ENCODE measurements at places on chromosomes 2 and 18.

DNA sequence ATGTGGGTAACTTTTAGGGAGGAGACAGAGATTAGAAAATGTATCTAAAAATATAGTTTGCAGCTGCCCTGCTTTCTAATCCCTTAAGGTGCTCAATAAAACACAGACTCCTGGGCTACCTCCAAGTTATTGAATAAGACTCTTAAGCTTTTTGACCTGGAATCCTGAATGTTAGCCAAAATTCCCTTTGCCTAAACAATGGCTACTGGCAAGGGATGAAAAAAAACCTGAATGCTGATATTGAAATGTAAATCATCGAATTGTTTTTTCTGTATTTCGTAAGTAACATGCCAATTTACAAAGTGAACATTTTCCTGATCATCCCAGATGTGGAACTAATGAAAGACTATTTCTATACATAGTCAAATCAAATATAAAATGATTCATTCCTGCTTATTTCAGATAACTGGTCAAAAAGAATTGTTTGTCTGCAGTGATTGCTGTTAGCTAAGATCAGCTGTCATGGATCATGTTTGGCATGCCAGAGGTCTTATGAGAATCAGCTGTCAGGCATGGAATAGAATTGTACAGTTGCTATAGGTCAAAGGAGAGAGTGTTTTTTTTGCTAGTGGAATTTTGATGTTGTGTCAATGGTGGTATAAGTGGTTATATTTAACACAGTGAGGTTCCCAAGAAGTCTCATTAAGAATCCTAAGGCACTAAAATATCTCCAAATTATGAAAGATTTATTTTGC, 363.6 kb upstream of the CWC22 start:
- DNase-seq = no peak

- no peak for DNase-seq
These were observed 401.9 kb downstream of the LRP1B start for GRCh38 chr2:141728886-141729285.

DNA sequence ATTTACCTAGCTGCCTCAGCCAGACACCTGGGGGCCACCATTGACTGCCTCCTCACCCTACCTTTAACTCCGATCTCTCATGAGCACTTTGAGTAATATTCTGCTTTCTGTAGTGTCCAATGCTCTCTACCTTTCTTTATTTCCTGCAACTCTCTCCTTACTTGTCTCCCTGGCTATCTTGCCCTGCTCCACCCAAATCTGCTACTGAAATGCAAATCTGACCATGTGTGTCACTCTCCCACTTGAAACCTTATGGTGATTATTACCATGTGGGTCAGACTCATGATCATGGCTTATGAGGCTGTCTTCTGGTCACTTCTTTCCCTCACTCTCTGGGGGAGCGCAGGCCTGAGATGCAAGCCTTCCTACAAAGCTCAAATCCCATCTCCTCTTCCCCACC, 83.3 kb downstream of the INSIG2 start:
- no peak for DNase-seq

DNA sequence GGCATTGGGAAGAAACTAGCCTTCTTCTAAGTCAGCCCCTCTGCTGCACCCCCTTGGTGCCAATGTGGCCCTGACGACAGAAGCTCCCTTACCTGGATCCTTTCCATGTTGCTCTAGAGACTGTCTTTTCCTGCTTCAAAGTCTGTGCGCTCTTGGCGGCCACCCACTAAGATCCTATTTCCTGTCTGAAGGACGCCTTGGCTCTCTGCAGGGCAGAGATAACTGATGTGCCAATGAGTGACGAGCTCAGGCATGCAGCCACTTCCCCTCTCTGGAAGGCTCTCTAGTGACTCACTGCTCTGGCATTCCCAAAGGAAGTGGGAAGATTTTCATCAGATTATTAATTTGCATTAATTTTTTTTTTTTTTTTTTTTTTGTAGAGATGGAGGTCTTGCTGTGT, 273.5 kb downstream of the CDH20 start:
- no peak for DNase-seq

DNA sequence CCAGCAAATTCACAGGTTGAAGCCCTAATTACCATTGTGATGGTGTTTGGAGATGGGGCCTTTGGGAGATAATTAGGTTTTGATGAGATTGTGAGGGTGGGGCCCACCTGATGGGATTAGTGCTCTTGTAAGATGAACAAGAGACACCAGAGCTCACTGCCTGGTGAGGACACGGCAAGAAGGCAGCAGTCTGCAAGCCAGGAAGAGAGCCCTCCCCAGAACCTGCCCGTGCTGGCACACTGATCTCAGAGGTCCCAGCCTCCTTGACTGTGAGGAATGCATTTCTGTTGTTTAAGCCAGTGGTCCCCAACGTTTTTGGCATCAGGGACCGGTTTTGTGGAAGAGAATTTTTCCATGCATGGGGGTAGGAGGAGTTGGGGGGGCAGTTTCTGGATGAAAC, 240.7 kb downstream of the KLHL29 start:
- DNase-seq = no peak

- DNase-seq = no peak
These were observed 25.4 kb downstream of the UBE2E3 start for GRCh38 chr2:181005809-181006208.

GRCh38 chr2:119718501-119719260, 39.7 kb downstream of the TMEM177 start:
- DNase-seq = no peak

GRCh38 chr2:44918095-44918775, 23.3 kb upstream of the SIX3 start:
- no peak for DNase-seq

- no peak for DNase-seq
These were observed 153.3 kb downstream of the METTL4 start for GRCh38 chr18:2417861-2418610.

DNA sequence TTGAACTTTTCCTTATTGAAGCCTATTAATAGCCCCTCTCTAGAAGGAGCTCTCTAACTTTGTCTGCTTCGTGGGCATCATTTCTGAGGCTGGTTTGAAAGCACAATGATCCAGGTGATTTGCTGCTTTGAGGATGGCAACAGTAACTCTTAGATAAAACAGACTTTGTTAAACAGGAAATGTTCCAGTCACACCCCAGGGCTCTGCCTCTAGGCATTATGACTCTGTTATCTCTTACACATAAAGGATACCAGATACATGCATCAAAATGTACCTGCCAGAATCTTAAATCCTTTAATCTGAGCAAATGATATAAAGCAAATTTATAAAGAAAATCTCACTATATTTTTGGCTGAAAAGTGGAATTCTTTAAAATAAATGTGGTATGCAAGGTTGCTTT, 52.3 kb downstream of the GAD1 start:
- no peak for DNase-seq

- peak; percentile 51 for DNase-seq
These were observed 319.9 kb upstream of the HS6ST1 start for GRCh38 chr2:128638341-128639119.

DNA sequence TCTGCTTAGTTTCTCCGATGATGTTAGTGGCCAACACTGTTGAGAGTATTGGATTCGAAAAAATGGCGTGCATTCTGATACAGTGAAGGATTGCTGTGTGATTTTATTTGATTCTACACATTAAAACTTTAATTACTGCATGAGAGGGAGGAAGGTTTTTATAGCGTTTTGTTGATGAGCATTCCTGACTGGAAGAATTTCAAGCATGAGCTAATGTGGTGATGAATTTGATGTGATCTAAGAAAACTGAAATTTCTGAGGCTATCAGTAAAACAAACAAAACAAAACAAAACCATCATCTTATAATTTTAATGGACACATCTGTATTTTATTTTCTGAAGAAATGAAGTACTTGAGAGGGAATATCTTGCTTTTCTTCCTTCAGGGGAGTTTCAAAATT, 59.6 kb downstream of the ITGB6 start:
- DNase-seq = no peak

DNA sequence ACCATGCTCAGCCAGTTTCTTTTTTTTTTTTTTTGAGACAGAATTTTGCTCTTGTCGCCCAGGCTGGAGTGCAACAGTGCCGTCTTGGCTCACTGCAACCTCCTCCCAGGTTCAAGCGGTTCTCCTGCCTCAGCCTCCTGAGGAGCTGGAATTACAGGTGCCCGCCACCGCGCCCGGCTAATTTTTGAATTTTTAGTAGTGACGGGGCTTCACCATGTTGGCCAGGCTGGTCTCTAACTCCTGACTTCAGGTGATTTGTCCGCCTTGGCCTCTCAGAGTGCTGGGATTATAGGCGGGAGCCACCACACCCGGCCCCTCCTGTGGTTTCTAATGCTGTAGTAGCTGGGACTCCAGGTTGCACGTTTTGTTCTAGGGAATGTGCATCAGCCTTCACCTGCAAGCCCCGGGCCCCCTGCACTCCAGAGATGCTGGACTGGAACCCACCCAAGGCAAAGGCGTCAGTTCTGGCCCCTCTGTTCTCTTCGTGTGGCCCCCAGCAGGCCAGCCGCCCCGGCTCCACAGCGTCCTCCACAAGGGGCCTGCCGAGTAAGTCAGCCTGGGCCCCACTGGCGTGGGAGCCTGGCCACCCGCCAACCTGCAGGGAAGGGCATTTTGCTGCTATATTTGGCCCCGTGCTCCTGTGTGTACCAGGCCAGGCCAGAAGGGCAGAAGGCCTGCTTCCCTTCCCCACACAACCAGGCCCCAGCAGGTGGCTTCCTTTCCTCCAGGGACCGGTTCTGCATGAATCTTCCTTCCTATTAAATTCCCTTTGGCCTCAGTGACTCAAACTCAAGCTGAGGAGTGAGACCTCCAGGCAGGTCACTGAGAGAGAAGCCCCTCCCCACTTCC, 25.7 kb upstream of the B3GNT7 start:
- DNase-seq = no peak

DNA sequence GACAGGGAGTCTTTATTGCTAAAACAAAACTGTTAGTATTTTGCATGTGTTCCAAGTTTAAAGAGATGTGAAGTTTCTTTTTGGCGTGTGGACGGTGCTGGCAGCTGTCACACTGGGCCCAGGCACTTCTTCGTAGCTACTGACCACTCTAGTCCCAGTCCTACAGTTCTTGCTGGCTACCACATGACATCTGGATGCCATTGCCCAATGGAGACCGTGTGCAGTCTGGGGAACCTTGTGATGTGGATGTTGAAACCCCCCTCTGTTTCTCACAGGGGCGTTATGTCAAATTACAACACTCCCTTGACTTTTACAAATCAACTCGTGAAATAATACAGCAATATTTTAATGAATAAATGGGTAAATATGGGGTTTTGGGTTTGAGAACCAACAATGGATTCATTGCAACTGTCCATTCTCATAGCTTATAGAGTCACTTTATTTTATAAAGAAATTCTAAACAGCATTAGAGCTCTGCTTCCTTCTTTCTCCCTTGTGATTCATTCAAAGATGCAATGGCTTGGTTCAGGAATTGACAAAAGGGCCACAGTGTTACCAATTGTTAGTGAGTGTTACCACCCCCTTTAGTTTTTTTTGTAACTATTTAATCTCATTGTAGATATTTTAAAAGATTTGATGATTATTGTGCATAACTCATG, 1.2 kb downstream of the GPD2 start:
- no peak for DNase-seq

DNA sequence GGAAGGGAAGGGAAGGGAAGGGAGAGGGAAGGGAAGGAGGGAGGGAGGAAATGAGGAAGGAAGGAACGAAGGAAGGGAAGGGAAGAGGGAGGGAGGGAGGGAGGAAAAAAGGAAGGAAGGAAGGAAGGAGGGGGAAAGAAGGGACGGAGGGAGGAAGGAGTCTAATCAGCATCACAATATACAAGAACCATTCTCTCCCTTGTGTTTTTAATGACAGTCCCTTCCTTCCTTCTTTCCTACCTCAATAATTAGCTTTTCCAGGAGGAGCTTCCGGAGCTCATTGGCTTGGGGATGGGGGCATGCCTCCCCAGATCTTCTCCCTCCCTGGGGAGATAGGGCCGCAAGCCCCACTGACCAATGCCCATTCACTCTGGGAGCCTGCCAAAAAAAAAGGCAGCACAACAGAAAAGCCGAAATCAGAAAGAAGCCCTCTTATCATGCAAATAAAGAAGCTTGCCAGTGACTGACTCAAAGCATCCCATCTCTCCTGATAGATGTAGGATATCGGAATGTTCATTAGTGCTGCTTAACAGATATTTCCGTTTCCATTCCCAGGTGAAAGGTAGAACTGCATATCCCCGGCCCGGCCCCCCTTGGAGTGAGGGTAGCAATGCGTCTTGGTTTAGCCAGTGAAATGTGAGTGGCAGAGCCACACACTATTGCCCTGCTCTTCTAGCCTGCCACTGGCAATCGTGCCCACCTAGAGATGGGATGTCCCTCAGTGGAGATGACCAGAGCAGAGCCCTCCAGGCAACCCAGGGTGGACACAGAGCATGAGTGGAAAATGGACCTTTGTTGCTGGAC, 17.8 kb upstream of the SMAD7 start:
- no peak for DNase-seq

- no peak for DNase-seq
These were observed 6.1 kb downstream of the MAB21L4 start for GRCh38 chr2:240889601-240890560.

DNA sequence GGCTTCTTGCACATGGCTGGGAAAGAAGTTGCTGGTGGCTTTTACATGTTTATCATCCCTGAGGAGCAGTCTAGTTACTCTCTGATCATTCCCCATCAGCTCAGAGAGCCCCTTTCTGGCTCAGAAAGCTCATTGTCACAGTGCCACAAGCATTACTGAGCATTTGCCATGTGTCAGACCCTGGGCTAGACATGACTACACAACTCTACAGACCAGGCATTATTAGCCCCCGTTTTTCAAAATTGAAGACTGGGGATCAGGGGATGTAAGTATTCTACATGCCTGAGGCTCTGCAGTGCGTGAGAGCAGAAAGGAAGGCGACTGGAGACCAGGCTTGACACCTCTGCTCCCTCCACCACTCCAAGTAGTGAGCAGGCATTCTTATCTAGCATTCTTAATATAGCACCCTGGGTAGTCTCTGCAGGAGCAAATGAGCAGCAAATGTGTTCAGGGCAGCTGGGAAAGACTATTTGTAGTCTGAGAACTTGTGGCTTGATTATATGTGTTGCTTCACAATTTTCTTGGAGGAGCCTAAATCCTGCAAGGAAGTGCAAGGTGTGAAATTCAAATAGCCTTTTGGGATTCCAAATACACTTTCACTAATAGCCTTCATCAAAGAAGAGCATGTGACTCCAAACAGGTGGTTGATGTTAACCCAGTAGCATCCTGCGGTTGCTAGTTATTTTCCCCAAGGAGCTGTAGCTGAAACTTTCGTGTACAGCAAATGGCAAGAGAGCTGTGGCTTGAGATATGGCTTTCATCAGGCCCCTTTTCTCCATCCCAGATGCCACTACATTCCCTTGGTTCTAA, 143.2 kb downstream of the DDX1 start:
- DNase-seq = no peak

GRCh38 chr2:44836174-44836573, 105.3 kb upstream of the SIX3 start:
- no peak for DNase-seq

DNA sequence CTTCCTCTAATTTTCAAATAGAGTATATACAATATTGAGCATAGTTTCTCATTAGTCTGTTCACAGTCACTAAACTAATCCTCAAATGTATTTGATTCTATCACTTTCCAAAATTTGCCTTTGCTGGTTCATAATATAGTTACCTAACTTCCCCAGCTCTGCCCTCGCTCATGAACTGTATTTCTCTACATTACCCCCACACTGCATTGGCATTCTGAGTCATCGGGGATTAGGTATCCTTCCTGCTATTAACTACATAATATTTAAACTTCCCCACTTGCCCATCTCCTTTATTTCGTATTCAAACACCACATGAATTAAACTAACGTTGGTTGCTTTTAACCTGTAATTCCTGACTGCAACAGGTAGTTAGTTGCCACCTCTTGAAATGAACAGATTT, 14.8 kb upstream of the CLASP1 start:
- no peak for DNase-seq
